ENCODE measurements at places on chromosomes 16 and 17.

GRCh38 chr16:69712914-69713581, 13.3 kb downstream of the NQO1 start:
- DNase-seq, result no peak

DNA sequence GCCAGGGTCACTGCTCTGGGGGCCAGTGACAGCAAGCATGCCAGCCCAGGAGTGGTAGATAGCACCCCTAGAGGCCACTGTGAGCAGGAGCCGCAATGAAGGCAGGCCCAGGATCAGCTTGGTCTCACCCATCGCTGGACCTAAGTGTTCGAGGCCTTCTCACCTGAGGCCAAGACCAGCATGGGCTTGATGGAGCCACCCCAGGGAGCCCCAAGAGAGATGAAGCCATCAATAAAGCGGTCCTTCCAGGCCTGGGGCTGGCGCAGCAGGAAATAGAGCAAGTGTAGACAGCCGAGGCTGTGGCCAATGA, 1.8 kb downstream of the LCAT start:
- DNase-seq, result peak; percentile 43

DNA sequence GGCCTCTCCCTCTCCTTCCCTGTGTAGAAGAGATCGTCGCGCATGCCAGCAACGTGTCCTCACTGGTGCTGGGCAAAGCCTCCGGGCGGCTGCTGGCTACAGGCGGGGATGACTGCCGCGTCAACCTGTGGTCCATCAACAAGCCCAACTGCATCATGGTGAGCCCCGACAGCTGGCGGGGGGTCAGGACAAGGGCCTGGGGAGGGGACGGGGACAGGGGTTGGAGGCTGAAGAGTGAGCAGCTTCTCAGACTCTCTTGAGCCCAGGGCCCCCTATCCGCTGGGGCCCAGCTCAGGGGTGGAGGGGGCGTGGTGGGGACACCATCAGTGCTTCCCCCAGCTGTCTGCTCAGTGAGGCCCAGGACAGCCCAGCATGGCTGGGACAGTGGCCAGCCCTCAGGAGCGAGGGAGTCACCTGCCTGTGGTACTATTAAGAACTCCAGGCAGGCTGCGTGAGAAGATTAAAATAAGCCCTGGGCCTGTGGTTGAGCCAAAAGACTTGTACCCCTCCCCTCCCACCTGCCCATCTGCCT, 6.2 kb downstream of the KATNB1 start:
- DNase-seq, result no peak

DNA sequence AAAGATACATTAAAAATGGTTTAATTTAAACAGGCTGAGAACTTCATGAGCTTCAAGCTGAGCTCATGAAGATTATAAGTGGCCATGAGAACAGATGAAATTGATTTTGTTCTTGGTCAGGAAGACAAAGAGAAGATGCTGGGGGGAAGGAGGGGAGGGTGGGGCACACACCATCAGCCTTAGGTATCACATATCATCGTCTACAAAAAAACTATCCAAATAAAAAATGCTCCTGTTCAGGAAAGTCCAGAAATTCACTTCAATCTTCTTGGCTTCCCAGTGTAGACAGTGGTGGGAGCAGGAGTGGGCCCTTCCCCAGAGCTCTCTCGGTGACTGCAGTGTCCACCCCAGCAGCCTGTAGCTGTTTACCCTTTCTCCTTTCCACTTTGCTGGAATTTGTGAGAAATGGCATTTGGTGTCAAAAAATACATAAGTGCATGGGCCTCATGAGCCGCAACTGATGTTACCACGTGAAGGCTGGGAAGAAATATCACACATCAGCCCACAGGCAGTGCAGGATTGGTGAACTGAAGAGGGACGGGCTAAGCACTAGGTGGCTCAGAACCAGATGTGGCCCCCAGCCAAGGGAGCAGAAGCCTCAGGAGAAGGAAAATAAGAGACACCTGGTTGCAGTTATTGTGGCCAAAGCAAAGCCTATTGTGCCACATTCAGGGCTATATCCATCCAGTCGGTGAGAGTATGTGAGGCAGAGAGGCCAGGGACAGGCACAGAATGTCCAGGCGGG, 6.1 kb downstream of the KRT37 start:
- DNase-seq, result no peak

- no peak for DNase-seq
These were observed 279.8 kb upstream of the EEF2KMT start for GRCh38 chr16:5377280-5377898.

- DNase-seq, result no peak
These were observed 1344.4 kb downstream of the TP53TG3F start for GRCh38 chr16:34803683-34804416.

GRCh38 chr17:79950306-79950705, 85.4 kb downstream of the TBC1D16 start:
- no peak for DNase-seq

DNA sequence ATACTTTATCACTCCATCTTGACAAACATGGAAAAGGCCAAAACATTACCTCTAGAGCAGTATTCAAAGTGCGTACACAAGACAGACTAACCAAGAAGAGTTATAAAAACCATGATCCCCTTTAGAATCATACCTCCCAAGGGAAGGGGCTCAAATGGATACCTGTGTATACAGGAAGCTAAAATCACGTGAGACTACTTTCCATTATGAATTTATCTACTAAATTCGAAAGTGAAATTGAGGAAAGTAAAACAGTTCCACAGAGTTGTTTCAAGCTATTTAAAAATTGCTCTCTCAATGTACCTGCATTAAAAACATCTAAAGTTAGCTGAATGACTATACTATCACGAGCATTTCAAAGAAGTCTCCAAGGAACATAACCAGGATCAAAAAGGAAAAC, 32.7 kb downstream of the AP1G1 start:
- no peak for DNase-seq

DNA sequence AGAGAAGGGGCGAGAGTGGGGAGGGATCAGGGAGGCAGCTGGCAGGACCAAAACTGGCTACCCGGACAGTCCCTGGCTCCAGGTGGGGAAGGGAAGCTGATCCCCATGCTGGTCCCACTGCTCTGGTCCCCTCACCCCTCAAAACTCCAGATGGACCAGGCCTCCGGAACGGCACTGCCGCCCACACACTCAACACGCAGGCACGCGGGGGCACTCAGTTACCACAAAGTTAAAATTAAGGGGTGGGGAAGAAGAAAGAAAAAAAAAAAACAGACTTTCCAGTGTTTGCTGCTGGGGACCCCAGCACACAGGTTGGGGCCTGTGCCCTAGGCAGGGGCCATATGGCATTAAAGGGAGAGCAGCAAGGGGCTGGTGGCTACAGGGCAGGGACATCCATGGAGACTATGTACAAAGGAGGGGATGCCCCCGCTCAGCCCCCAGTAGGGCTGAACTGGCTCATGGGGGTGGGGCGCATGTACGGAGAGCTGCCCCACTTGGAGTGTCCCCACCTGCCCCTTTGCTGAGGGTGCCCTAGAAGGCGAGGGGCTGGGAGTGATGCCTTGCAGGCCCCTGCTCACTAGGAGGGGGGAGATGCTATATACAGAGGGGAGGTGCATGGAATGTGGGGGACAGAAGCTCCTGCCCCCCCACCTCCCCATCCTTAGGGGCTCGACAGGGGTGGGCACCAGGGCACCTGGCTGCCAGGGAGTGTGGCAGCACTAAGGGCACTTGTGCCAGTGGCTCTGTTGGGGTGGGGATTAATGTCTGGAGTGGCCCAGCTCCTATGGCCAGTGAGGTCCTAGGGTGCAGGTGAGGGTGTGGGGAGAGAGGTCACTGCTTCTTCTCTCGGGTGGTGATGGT, 5.6 kb downstream of the TP53I13 start:
- no peak for DNase-seq

GRCh38 chr17:67439269-67439668, 62.2 kb downstream of the PITPNC1 start:
- DNase-seq, result no peak

DNA sequence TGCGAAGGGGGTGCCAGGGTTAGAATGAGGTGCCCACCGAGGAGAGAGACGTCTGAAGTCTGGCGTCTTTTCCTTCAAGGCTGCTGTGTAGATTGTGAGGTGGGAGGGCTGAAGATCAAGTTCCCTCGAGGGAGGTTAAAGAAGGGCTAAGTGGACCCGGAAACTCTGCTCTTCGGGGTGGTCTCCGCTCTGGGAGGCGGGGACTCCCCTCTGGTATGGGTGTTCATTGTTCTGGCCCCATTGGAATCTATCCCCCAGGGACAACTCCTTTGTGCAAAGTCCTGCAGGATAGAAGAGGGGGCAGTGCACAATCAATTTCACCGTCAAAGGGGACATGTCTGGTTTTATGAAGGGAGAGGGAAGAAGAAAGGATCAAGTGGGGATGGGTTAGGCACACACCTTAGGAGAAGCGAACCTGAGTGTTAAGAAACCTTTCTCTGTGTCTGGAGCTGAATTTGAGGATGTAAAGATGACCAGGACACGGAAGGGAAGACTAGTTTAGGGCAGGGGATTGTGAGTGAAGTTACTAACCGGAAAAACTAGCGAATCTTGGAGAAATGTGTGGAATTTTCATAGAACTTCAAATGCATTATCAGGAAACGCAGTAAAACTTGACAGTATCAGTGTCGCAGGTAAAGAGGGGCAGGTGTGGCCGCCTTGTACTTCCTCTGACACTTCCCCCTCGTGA, 809 bp upstream of the RAB34 start:
- DNase-seq, result no peak

DNA sequence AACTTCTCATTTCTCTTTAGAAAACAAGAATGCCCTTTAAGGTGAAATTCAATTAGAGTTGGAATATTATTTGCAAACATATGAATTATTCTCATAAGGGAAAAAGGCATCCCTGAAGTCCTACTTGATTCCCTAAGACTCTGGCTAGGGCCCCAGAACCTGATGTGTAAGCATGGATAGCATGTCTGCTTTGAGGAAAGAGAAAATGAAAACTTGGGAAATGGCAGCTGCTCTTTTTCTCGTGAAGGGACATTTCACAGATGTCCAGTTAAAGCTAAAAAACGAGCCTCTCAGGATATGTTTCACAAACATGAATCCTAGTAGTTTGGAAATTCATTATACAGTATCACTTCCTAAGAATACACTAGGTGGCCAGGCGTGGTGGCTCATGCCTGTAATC, 112.3 kb upstream of the CLEC3A start:
- DNase-seq, result no peak

GRCh38 chr17:15122857-15123256, 142.3 kb downstream of the PMP22 start:
- DNase-seq, result no peak

DNA sequence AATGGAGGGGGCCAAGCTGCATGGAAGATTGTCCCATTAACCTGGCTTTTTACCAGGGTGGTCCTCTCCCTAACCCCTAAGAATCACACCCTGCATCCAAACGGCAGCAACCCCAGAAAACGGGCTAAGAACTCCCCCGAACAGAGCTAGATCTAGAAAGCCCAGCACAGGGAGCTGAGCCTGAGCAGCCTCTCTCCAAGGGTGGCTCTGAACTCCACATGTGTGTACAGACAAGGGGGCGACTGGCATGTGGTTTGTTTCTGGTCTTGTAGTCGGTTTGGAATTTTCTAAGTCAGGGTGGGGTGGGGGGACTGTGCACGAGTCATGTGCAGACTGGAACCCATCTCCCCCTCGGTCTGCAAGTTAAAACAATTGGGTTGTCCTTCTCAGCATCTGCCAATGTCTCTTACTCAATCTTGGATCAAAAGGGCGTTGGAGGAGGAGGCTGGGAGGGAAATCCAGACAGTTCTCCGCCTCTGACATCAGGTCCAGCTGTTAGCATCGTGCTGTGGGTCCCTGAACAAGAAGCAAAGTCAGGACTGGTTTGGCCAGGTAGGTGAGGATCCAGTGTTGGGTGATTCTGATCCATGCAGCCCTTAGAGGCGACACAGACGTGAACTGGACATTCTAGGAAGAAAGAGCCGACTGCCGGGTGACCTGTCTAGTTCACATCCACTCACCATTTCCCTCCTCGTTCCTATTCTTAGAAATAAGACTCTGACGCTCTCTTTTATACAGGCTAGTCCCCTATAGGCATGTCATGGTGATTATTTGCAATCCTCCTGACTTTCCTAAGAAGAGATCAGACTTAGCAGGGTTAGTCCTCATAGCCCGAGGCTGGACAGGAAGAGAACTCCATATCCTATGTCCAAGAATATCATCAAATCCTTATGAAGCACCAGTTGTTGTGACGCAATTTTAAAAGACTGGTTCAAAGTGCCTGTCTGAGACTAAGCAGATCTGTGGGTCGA, 381.8 kb downstream of the SOX9 start:
- DNase-seq, result no peak

DNA sequence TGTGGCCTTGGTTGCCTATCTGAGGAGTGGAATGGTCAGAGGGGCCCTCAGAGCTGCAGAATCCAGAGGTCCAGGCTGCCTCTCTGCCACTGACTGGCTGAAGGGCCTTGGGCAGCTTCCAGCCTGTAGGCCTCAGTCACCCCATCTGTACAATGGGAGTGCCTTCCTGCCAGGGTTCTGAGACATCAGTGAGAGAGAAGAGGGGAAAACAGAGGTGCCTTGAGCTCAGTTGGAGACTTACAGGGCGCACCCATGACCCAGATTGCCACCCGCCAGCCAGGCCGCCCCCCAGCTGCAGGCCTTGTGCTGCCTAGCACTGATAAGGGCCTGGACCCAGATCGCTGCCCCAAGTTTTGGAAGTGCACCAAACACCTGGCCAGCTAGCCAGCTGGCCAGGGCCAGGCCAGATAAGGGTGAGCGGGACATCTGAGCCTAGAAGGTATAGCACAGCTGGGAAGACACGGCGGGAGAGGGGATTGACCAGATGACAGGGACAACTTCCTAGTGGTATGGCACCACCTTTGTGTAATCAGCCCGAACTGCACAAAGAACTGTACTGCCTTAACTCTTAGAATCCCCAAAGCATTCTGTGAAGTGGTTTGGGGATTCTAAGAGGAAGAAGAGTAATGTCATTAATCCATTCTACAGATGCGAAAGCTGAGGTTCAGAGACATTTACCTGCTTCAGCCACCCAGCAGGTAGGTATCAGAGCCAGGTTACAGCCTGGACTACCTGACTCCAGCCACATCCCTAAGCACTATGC, 1.4 kb downstream of the SLC4A1 start:
- DNase-seq, result no peak

DNA sequence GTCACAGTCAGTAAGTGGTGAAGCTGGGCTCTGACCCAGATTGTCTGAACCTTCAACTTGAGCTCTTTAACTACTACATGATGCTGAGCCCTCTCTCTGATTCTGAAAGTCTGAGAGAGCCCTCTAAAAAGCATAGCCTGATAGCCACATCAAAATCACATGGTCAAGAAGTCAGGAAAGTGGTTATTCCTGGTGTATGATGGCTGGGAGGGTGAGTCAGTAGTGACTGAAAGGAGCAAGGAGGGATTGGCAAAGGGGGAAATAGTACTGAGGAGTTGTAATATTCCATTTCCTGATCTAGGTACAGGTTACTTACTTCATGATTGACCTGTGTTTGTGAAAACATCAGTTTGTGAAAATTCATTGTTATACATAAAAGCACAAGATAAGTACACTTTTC, 89.1 kb downstream of the SSH2 start:
- peak; percentile 80 for DNase-seq

Measured in kidney tubule cell (primary cell).